NCI-H526 (cell line): ENCODE measurements at places on chromosomes 4 and X.

- DNase-seq = no peak
These were observed 135.6 kb downstream of the TSPAN5 start for GRCh38 chr4:98522636-98523395.

- DNase-seq = no peak
These were observed 57.3 kb upstream of the AP1S2 start for GRCh38 chrX:15911734-15912550.

DNA sequence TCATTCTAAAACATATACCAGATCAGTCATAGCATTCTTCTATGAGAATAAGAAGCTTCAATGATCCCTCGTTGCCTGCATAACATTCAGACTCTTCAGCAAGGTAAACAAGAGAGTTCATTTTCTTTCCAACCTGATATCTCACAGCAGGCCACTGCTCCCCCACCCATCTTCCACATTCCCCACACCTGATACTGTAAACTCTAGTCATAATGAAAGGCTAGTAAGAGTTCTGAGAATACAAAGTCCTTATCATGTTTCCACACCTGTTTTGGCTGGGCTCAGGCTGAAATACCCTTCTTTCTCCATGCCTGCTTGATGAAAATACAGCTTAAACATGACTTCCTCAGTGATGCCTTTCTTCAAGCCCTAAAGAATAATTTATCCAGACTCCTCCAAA lies 2.3 kb upstream of the AASDH start:
- DNase-seq = no peak

- DNase-seq = no peak
These were observed 49.2 kb upstream of the SPIN4 start for GRCh38 chrX:63400340-63400739.

DNA sequence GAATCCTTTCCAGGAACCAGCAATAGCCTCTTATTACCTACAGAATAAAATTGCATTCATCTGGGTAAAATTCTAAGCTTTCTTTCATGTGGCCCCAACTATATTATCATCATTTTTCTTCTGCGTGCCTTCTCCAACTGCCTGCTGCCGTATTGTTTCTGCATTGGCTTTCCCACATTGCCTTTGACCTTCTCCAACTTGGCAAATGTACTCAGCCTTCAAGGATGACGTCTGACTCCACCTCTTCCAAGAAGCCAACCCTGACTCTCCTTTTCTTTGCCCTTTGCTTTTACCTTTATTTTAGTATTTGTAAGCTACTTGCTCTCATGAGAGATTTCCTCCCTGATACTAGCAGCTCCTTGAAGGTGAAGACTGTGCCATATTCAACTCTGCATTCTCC lies 200.4 kb upstream of the FAM9B start:
- no peak for DNase-seq

GRCh38 chr4:151953795-151954372 lies 193.1 kb upstream of the GATB start:
- DNase-seq = no peak

- DNase-seq = no peak
These were observed 4.8 kb upstream of the RGS12 start for GRCh38 chr4:3287972-3288570.

GRCh38 chr4:84973856-84974255 lies 7.4 kb upstream of the WDFY3 start:
- DNase-seq = no peak

DNA sequence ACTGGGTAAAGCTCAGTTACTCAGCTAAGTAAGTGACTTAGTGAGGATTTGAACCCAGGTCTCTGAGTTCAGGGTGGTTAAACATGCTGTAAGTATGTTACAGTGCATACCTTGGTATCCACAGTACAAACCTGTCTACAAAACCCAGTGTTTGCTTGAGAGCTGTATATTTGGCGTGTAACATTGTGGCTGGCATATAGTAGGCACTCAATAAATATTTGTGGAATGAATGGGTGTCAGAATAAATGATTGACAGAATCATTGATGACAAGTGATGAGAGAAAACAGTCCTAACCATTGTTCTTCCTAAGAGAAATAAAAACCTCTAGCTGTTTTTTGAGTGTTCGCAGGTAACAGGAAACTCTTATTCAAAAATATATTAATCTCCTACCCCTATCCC lies 79.7 kb upstream of the BCOR start:
- no peak for DNase-seq

DNA sequence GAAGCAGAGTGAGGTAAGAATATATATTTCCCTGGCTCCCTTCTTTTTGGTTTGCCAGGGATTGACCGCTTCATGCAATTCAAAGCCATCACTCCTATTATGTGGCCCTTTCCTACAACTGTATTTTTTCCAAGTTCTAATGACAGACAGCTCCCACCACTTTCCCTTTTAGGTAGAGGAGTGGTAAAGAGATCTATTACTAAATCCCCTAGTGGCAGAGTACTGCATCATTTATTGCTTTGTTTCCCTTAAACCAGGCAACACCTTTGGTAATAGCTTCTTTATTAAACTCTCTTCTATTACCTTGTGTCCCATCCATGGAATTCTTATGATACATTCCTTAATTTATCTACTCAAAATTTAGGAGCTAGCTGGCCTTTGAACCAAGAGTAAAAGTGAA lies 90.7 kb downstream of the CNOT6L start:
- no peak for DNase-seq

- peak; percentile 49 for DNase-seq
These were observed at the start of gene AADAT for GRCh38 chr4:170089668-170090351. TSS of gene AADAT (minus strand) at chr4:170089956. CDS start at chr4:170089690, 266 bp downstream.

DNA sequence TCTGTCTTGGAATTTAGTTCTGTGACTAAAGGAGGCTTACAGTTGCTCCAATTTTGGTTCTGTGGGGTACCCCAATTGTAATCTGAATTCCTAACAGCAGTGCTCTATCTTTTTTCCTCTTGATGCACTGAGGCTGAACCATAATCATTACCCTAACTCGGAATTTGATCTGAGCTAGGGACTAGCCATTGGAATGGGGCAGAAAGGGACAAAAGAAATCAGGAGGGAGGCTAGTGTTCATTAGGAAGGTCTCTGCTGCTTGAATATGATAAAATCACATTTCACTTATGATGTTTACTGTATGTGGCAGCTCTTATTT lies 2.7 kb downstream of the KLF3 start:
- no peak for DNase-seq

GRCh38 chr4:116796022-116796421 lies 289.4 kb downstream of the TRAM1L1 start:
- no peak for DNase-seq

DNA sequence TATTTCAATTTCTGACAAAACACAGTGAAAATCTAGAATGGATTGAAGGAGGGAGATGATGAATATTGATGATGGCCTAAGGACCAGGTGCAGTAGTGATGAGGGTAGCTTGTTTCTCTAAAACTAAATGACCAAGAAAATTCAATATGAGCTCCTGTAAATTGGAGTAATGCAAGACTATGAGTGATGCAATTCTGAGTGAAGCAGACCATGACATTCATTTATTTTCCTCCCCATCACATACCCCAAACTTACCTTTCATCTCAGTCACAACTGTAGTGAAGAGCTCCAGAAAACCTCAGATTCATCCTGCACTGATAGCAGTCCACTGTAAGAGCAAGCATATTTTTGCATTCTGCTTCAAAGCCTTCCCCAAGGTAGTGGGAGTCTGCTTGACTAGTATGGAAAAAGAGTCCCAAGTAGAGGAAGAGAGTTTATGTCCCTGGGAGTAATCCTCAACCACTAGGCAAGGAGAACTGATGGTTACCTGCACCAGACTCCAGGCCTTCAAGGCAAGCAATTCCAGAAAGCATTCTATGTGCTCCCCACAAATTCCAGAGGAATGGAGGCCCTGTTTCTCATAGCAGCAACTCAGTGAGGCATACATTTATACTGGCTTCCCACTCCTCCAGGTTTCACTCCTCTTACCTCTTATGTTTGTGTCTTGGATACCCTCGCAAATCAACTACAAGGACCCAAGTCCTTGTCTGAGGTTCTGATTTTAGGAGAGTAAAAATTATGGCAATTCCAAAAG lies 47.2 kb downstream of the CXCL1 start:
- no peak for DNase-seq

DNA sequence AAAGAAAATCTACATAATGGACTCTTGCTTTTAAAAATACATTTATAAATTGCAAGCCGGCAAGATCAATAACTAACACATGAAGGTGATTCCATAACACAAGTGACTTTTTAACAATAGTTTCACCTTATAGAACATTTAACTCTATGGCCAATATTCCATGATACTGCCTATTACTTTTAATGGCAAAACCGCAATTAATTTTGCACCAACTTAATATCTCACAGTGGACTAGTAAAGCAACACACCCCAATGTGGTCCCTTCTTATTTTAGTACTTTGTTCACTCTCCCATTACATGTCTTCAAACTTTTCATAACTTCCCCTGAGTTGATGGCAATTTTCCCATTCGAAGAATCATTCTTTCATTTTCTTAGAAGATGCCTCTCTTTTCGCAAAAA lies 351.6 kb upstream of the F9 start:
- no peak for DNase-seq

DNA sequence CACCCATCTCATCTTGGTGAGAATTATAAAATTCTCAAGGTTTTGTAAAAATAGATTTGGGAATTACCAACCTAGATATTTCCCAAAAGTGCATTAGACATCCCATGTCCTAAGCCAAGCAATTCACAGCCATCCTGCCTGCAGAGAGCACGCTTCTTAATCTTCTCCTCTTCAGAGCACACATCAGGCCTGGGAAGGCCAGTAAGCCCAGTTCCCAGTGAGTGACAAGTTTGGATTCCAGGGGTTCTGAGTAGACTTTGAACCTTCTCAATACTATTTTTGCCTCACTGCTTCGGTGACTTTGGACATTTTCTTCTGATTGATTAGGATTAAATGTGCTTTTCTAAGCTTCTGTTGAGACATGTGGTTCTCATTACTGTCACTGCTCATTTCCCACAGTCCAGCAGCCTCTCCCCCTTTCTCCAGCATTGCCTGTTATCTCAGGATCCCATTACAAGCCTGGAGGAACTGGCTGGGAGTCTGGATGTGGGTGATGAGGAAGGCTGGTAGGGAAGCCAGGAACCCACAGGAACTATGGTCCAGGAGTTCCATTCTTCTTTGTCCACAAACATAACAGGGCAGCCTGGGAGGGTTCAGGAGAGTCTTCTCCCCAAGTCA lies 56.4 kb upstream of the TMEM150C start:
- DNase-seq = no peak

- no peak for DNase-seq
These were observed 20.8 kb downstream of the ARHGEF6 start for GRCh38 chrX:136759968-136760367.

DNA sequence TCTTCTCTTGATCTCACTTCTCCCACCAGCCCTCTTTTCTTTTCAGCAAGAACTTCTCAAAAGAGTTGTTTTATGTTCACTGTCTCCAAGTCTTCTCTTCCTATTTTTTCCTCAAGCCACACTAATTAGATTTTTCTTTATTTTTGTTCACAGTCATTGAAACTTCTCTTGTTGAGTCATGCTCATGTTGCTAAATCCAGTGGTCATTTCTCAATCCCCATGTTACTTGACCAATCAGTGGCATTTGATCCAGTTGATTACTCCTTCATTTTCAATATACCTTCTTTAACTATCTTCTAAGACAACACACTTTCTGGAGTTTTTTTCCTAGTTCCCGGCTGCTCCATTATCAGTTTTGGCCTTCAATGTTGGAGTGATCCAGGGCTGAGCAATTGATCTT lies 103.1 kb upstream of the LSM6 start:
- no peak for DNase-seq

GRCh38 chr4:45072981-45073380 lies 346.6 kb upstream of the GNPDA2 start:
- no peak for DNase-seq

- DNase-seq = no peak
These were observed 16.6 kb downstream of the GEMIN8 start for GRCh38 chrX:14013054-14013453.

- DNase-seq = no peak
These were observed 111.8 kb downstream of the TMEM144 start for GRCh38 chr4:158322109-158322508.

- no peak for DNase-seq
These were observed 146.9 kb downstream of the FAM13A start for GRCh38 chr4:88910101-88910500.

DNA sequence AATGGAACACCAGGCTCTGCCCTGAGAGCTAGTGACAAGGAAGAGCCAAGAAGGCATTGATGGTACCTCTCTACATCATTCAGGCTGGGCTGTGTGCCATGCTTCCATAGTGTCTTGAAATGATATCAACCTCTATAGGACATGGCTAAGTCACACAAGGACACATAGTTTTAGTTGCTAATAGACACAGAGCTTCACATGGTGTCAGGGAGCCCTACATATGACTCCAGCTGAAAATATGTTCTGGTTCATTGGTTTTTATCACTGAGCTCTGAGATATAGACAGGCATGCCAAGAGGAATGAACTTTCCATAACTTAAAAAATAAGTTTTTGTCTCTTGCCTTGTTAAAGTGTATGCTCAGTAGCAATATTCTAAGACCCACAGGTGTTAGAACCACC lies 72.1 kb upstream of the PRKG2 start:
- DNase-seq = no peak

GRCh38 chr4:157772907-157773306 lies 399.9 kb downstream of the GASK1B start:
- DNase-seq = no peak

- DNase-seq = no peak
These were observed 113.8 kb downstream of the CCSER1 start for GRCh38 chr4:90241008-90241407.

DNA sequence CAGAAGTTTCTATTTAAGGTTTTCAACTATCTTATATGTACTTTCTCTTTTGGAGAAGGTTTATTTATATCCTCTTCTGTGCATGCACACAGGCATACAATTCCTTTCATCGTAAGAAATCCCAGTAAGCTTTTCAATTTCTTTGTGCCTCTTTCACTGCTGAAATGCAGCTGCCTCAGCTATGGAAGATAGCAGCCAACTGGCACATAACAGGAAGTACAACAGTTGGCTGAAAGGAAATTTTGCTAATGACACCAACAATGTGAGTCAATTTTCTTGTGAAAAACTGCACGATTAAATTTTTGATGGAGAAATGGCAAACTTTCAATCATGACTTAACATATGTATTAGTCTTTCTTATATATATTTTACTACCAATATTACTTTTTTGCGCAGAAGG lies 74.5 kb upstream of the PAQR3 start:
- DNase-seq = no peak
